ENCODE measurements at places on chromosomes 1 and 21.

- no peak for DNase-seq
Observed at GRCh38 chr1:36284517-36284916, 21.7 kb upstream of the SH3D21 start.

DNA sequence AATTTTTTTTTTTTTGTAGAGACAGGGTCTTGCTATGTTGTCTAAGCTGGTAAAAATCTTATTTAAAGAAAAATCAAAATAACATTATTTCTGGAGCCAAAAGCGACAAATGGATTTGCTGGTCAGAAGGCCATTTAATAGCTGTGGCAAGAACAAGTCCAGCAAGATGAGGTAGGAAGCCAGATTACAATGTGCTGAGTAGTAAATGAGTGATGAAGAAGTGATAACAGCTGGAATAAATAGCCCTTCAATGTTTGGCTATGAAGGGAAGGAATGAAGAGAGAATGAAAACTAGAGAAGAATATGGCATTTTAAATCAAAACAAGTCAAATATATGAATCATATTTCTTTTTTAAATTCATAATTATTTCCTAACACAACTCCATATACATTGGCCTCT, 34.5 kb downstream of the SYDE2 start:
- no peak for DNase-seq

GRCh38 chr1:61300899-61301298, 218.5 kb downstream of the NFIA start:
- no peak for DNase-seq

DNA sequence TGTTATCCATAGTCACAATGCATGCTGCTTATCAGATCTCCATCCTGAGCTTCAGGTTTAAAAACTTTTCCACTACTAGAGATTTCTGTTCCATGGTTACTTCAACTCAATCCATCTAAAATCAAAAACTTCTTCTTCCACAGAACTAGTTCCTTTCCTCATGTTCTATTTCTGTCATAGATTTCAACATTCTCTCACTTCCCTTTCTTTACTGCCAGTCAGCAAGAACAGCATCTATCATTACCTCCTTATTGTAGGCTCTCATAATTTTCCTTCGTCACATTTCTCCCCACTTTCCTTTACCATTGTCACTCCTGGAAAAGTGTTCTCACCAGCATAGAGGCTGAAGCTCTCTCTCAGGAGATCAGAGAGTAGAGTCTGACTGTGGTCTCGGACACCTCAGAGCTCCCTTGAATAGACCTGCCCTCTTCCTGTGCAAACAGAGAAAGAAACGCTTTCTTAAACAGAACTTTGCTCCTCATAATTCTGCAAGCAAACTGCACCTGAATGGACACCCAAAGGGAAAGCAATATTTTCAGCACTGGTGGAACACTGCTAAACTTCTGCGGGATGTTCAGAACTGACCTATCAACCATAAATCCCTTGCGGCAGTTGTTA, 48.7 kb upstream of the KIRREL1 start:
- no peak for DNase-seq

- no peak for DNase-seq
Observed at GRCh38 chr1:32991386-32991785, 26.8 kb upstream of the RNF19B start.

DNA sequence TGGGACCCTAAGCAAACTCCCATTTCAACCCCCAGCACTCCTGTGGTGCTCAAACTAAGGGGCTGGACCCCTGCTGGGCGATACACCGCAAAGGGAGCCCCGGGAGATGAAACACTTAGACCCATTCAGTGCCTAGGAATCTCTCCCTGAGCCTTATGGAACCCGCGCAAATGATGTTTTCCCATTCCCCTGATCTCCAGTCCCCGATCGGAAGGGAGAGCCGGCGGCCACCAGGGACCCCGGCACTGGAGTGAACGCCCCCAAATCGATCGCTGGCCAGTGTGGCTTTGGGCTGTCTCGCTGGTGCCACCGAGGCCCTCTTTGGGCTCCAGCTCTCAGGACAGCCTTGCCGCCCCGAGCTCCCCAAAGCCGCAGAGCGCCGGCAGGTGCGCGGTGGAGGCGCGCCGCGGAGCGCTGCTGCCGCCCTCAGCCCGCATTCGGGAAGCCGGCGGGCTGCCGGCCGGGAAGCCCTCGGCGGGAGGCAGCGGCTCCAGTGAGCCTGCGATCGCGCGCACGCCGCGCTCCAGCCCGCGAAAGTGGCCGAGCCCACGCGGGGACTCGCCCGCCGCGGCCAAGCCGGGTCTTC, 1.1 kb downstream of the PLXNA2 start:
- peak; percentile 57 for DNase-seq

All from NCI-H1092 treated with DMSO at 0.1 percent for 48 hours (cell line).